ENCODE measurements at places on chromosomes 4 and X.

DNA sequence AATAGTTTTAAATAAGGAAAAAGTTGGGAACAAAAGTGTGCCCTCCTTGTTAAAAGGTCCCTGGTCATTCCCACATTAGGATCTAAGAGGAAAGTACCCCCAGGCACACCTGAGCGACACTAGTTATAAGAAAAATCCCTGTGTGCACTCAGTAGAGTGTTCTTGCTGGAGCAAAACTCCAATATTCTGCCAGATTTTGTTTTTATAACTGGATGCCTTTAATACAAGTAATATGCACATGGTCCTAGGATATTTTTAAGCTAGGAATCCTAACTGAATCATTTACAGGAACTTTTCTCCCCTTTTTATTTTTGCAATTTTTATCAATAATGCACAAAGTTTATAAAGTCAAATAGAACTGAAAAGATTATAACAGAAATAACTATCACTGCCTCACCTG lies 68.6 kb downstream of the BEND4 start:
- DNase-seq, result no peak

- DNase-seq, result no peak
These were observed 4.8 kb upstream of the CXCL1 start for GRCh38 chr4:73864365-73864764.

DNA sequence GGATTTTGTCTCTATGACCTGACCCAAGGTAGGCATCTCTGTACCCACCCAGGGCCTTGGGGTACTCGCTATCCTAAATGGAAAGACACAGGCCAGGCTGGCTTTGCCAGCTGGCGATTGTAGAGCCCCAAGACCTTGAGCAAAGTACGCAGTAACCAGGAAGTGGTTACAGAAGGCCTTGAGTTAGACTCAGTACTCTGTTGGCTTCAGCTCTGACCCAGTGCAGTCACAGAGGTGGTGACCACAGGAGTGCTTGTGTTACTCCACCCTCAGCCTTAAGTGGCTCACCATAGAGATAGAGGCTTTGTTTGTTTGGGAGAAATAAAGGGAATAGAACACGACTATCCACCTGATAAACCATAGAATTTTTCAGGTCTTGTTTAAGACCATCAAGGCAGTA lies 880.5 kb upstream of the POU3F4 start:
- no peak for DNase-seq

DNA sequence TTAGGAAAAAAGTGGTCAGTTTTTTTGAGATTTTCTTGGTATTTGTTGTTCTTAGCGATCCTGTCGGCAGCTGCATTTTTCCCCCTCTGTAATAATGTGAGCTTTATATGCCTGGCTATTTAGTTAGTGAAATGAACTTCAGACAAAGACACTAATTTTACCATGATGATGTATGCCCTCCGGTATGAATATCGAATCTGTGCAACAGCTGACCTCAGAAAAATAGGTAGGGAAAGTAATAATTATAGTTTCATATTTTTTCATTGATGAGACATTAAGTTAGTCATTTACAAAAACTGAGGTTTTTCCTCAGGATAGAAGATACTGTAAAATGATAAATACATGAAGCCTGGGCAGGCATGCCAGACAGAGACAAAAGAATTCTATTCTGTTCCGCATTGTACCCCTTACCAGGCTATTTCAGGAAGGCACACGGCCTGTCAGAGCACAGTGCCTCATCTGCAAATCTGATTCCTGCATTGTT lies 155.8 kb downstream of the SHROOM3 start:
- DNase-seq, result no peak

DNA sequence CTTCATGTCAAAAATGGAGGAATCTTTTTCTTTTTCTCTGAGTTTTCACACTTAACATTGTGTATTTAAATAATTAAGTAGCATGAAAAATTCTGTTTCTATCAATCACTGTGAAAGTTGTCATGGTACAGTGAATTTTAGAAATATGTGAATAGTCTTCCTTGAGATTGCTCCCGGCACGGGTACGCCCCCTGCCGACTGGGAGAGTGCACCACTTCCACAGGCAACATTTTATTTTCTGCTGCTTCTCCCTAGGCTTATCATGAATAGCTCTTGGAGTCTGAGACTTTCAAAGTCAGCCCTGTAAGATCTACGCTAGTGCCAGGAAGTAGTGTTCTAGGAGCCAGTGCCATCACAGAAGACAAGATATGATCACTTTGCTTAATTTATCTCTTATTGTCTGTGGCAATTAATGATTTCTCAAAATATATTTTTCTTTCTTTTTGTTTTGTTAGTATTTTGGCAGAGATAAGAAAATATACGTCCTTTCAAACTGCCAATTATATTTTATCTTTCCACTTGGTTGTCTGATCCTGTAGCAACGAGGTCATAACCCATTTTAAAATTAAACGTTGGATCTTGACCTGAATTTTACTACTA lies 763.8 kb upstream of the AADAT start:
- DNase-seq, result no peak

GRCh38 chr4:93116624-93117023 lies 711.9 kb upstream of the ATOH1 start:
- no peak for DNase-seq

GRCh38 chrX:2650865-2651264 lies 40.2 kb upstream of the CD99 start:
- DNase-seq, result no peak

DNA sequence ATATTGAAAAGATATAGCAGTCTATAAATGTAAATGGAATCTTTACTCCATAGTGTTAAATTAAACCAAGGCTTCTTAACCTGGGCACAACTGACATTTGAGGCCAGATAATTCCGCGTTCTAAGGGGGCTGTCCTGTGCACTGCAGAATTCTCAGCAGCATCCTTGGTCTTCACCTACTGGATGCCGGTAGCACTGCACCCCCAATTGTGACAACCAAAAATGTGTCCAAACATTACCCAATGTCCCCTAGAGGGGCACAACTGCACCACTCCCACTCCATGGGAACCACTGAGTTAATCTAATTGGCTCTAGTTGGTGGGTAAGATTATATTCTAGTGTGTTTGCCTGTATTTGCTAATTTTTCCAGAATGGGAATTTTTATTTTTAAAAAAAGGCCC lies 16.6 kb downstream of the AP1S2 start:
- peak; percentile 26 for DNase-seq

DNA sequence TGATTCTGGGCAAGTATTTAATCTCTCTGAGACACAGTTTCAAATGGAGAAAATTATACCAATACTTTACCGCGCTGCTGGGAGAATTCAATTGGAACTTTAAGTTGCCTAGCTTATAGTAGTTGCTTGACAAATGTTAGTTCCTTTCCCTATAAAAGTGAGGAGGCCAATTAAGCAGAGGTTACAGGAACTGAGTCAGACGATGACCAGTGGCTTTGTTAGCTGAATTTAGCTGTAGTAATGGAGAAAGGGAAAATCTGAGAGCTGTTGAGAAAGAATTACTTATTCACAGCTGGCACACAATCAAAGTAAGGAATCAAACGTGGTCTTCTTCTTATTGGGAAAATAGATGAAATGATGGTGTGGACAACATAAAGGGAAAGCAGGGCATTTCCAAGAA lies 29.6 kb downstream of the SMARCA1 start:
- no peak for DNase-seq

- peak; percentile 27 for DNase-seq
These were observed 20.1 kb upstream of the CSF2RA start for GRCh38 chrX:1248331-1249061.

- no peak for DNase-seq
These were observed 36.7 kb downstream of the CHRDL1 start for GRCh38 chrX:110758781-110759422.

DNA sequence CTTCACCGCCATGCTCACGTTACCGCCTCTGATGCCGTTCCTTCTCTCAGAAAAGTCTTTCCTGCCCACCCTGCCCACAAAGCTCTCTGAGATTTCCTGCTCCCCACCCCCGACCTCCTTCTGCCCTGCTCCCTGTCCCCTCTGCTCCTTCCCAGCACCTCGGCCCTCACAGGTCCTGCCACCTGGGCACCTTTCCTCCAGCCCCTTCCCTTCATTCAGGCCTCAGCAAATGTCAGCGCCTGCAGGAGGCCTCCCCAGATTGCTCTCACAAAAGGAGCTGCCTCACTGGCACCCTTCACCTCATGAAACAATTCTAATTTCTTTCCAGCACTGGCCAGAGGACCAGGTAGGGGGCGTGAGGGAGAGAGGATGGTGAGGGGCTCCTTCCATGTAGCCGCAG lies 33.6 kb upstream of the MXD4 start:
- DNase-seq, result no peak

- DNase-seq, result no peak
These were observed 311.8 kb upstream of the SMIM31 start for GRCh38 chr4:164442180-164442579.

GRCh38 chrX:107484002-107484726 lies 34.7 kb downstream of the FRMPD3 start:
- DNase-seq, result no peak
